ENCODE measurements at places on chromosomes 7 and 10.

GRCh38 chr10:126133906-126134656 is 237.7 kb downstream of the FANK1 start:
- no peak for DNase-seq

DNA sequence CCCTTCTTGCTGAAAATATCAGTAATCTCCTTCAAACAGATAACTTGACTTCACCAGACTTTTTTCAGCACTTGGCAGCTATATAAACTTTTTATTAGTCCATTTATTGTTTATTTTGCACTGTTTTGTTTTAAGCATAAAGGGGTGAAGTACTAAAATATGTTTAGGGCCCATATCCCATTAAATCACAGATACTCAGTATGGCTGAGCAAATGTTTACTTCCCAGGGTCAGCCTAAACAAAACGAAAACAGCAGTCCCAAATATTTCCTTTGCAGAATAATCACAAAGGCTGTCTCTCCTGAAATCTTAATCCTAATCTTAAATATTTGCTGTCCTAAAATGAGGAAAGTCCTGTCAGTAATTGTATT is 649.6 kb downstream of the TNS3 start:
- DNase-seq: no peak

- DNase-seq: no peak
Measured at GRCh38 chr10:31064348-31064747, 32.7 kb upstream of the ZNF438 start.

GRCh38 chr10:111972109-111972508 is 211.5 kb downstream of the GPAM start:
- no peak for DNase-seq

- DNase-seq: no peak
Measured at GRCh38 chr7:33774762-33775523, 130.4 kb upstream of the BMPER start.

DNA sequence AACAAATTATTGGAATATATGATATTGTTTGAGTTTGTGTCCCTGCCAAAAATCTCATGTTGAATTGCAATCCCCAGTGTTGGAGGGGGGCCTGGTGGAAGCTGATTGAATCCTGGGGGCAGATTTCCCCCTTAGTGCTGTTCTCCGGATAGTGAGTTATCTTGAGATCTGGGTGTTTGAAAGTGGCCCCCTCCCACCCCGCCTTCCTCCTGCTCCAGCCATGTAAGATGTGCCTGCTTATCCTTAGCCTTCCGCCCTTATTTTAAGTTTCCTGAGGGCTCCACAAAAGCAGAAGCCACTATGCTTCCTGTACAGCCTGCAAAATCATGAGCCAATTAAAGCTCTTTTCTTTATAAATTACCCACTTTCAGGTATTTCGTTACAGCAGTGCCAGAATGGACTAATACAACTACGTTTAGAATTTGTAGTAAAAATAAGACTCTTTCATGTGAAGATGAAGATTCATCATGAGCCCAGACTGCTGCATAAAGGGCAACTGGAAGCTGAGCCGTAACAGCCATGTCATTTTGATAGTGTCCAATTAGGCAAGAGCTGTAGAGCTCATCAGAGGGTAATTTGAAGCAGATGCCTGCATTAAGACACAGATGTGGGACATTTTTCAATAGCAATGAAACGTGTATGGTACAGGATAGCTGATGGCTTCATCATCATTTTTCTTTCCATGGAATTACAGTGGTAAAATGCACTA is 1007.2 kb downstream of the REEP3 start:
- no peak for DNase-seq

- DNase-seq: no peak
Measured at GRCh38 chr7:142925413-142925812, 8.1 kb downstream of the TRPV5 start.

GRCh38 chr7:84256571-84256971 is 62.0 kb upstream of the SEMA3A start:
- DNase-seq: no peak

GRCh38 chr10:73900064-73900463 is 10.9 kb upstream of the PLAU start:
- DNase-seq: no peak

- no peak for DNase-seq
Measured at GRCh38 chr7:117375380-117375779, 51.9 kb downstream of the ASZ1 start.

GRCh38 chr7:143408252-143408685 is 387 bp downstream of the EPHA1 start:
- DNase-seq: no peak

GRCh38 chr10:123132576-123133477 is 2.9 kb upstream of the HMX3 start:
- no peak for DNase-seq

DNA sequence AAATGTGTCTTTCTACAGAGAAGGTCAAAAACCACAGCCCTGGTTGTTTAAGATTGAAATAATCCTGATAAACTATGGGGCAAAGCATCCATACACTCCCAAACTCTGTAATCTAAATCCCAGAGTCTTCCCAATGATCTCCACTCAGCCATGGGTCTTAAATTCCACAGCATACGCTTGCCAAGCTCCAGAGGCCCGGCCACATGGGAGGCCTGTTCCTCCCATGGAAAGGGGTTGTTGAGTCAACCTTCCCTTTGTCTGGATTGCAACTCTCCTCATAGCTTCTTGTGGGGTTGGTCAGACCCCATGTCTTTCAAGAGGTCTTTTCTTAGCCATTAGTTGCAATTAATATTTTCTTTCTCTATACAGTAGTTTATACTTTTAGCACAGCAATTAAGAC is 718 bp upstream of the STEAP4 start:
- DNase-seq: no peak

DNA sequence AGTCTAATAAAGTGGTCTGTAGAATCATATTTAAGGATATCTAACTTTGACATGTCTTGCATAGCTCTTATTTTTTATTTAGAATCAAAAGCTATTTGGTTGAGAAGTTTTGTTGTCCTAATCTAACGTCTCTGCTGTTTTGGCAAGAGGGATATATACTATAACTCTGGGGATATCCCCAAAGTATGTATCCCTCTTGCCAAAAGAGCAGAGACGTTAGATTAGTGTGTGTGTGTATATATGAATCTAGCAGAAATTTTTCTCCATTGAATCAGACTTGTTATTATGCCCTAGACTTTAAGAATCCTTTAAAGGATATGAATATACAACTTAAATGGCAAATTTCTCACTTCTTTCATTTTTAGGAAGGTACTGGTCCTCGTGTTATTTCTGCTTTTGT is 9.6 kb downstream of the SMC3 start:
- DNase-seq: no peak

DNA sequence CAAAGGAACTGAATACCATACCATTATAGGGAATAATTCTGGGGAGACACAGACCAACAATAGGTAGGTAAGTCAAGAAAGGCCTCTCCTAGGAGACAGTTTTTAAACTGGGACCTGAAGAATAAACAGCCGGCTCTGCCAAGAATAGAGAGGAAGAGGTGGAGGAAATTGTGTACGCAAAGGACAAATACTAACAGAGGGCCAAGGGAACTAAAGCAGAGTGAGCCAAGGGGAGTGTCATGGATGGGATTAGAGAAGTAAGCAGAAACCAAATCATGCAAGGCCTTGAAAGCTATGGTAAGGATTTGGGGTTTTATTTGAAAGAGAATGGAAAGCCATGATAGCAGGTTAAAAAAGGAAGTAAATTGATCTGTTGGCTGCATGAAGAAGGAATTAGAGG is 18.1 kb upstream of the ITGB8 start:
- DNase-seq: no peak

DNA sequence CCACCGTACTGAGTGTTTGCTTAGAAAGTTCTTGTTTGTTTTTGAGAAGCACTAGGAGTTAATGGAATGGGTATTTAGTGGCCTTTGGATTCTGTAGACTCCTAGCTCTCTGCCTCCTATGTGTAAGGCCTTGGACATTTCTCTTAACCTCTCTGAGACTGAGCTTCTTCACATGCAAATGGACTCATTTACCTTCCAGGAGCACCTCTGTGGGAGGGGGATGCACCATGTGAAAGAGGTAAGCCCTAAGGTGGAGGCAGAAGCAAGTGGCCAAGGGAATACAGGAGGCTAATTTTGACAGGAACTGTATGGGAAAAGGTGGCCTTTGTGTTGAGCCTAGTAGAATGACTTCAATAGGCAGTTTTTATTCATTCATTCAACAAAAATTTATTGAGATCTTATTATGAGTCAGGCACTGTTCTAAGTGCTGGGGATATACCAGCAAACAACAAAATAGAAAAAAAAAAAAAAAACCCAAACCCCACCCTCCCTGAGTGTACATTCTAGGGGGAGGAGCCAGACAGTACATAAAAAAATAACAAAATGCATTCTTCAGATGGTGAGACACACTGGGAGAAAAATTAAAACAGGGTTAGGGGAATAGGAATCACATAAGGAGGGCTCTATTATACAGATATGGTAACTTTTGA is 9.2 kb upstream of the EPHA1 start:
- DNase-seq: no peak

GRCh38 chr7:90569368-90569767 is 26.8 kb upstream of the CDK14 start:
- no peak for DNase-seq

DNA sequence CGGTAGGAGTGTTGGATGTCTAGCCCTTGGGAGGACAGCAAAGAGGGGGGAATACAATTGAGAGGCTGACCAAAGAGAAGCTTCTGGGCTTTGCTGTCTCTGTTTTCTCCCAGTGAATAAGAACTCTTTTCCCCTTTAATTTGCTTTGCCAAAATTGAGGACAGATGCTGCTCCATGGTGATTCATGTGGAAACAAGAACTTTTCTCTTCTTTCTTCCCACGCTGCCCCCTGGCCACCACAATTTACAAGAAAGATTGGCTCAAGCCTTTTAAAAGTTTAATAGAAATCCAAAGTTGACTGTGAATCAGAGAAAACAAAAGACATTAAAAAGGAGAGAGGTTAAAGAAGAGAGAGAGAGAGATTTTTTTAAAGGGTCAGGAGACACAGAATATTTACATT is 49.0 kb downstream of the PRR15 start:
- no peak for DNase-seq

DNA sequence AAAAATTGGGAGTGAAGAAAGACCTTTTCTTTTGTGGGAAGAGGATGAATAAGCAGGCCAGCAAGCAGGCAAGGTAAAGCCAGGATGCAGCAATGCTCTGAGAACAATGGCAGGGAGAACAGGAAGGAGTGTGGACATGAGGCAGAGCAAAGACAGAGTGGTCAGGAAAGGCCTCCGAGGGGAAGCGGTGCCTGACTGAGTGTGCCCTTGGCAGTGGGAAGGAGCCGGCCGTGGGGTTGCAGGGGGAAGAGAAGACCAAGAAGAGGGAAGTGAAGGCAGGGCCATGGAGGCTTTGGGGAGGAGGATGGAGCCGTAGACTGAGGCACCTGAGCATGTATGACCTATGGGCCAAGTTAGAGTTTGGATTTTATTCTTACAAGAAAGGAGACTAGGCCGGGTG is 21.9 kb upstream of the ZNF212 start:
- DNase-seq: no peak

GRCh38 chr7:115679976-115680375 is 350.6 kb downstream of the TFEC start:
- no peak for DNase-seq

- no peak for DNase-seq
Measured at GRCh38 chr10:69406302-69406811, 10.4 kb downstream of the TACR2 start.

GRCh38 chr7:7548407-7548806 is 12.7 kb upstream of the COL28A1 start:
- DNase-seq: no peak

DNA sequence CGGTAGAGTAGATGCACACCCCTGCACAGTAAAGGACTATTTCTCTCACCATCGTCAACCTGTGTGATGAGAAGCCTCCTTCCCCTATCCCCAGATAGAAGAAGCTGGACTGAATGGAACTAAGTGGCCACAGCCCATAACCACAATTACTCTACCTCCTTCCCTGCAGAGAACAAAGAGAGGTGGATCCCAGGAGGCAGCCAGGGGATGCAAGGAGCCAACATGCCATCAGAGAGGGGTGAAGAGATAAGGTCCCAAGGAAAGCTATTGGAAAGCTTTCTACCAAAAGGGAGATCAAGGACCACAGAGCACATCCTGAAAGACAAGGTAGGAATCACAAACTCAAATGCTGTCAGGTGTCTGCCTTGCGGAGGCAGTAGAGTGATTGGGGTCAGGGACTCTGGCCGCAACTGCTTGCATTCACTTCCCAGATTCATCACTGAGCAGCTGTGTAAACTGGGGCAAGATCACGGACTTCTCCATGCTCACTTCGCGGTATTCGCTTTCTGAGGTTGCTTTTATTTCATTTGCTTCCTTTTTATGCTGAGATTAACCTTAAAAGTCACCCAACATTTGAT is 81.6 kb upstream of the MYO3A start:
- no peak for DNase-seq

- no peak for DNase-seq
Measured at GRCh38 chr7:73856941-73857340, 4.0 kb upstream of the TMEM270 start.

GRCh38 chr7:152756116-152756515 is 3.4 kb upstream of the ACTR3B start:
- no peak for DNase-seq

DNA sequence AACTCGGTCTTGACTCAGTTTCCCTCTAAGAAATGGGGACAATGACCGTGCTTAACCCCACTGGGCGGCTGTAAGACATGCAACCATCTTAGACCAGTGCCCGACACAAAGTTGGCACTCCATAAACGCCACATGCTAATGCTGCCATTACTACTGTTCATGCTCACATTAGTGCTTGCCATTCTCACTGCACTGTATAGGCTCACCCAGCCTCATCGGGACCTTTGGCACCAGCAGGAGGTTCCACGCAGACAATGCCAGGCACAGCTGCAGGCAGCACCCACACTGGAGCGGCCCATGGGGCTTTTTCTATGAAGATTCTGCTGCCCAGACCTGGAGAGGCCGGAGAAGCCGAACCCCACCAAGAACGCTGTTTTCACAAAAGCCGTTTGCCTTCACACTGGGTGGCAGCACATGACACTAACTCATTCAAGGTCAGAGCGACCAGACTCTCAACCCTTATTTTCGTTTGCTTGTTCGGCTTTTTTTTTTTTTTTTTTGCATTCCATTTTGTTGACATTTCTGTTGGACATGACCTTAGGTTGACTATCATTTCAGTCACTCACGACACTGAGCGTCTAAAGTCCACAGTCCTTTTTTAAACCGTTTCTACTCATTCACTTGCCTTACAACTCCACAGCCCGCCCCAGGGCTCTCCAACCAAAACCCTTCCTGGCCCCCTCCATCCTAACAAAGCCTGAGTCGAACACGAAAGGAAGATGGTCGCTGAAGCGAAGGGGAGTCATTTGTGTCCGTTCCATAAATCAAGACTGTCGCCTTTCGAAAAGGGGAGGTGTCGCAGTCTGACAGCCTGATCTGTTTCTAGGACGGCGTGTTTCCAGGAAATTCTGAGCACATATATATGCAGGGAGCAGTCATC is 124.4 kb upstream of the RNF32 start:
- no peak for DNase-seq

DNA sequence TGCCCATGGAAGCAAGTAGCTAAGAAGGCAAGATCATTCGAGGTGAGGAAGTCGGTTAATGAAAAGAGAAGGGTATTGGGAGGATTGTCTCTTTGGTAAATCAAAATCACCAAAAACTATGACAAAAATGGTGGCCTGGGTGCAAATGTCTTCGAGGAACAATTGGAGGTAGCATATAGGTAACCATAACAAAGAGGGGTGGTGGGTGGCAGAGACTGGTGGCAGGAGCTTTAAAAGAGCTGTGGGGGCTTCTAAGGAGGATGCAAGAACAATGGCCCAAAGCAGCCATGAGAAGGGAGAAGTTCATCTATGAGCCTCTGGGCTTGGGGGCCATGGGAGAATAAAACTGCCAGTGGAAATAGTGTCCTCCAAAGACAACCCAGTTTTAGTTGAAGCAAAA is 172.2 kb upstream of the PDE1C start:
- no peak for DNase-seq

All from activated CD8-positive, alpha-beta memory T cell treated with anti-CD3 and anti-CD28 coated beads for 48 hours (primary cell).